Left ventricle myocardium inferior (tissue), 1 donor: ENCODE measurements at places on chromosomes 3 and 15.

- no peak overlapping the region for H3K27ac ChIP-seq
- H3K27me3 ChIP-seq, result peaks cover 6% of the 10 kb centered on the region
- DNase-seq, result no peak
- no peak overlapping the region for H3K4me3 ChIP-seq
These were observed 36.2 kb upstream of the CPNE4 start for GRCh38 chr3:132071043-132071442.

DNA sequence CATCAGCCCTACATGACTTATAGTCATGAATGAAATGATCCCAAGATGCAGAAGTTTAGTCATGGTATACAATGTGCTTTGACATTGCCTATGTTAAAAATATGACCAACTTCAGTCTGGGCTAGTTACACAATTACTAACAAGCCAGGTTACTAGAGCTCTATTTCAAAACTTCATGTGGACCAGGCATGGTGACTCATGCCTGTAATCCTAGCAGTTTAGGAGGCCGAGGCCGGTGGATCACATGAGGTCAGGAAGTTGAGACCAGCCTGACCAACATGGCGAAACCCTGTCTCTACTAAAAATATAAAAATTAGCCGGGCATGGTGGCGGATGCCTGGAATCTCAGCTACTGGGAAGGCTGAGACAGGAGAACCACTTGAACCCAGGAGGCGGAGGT lies 613.0 kb downstream of the CADM2 start:
- H3K4me1 ChIP-seq, result no peaks in the 10 kb centered on the region
- no peaks in the 10 kb centered on the region for H3K27me3 ChIP-seq
- H3K4me3 ChIP-seq, result no peak overlapping the region
- H3K27ac ChIP-seq, result no peak overlapping the region

DNA sequence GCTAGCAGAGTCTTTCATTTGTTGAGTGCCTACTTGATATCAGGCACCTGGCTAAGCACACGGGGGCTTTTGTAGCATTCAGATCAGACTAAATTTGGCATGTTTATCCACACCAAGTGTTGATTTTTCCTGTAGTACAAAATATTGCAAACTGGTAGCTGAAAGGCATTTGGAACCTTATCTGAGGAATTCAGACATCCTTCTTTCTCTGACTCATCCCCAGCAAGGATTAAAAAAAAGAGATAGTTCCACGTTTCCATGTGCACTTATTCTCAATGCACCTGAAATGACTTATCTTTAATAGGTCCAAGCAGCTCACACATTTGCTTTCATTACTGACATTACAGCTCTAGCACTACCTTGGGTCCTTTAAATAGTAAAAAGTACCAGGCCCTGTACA lies 786.0 kb upstream of the GRM7 start:
- H3K4me3 ChIP-seq, result no peak overlapping the region
- H3K27me3 ChIP-seq, result no peaks in the 10 kb centered on the region
- no peaks in the 10 kb centered on the region for H3K36me3 ChIP-seq
- DNase-seq, result no peak

GRCh38 chr3:10547413-10547812 lies 42.0 kb upstream of the ATP2B2 start:
- no peaks in the 10 kb centered on the region for H3K36me3 ChIP-seq
- H3K27me3 ChIP-seq, result peaks cover 27% of the 10 kb centered on the region
- H3K27ac ChIP-seq, result no peak overlapping the region
- peaks cover 11% of the 10 kb centered on the region for H3K4me1 ChIP-seq
- no peak overlapping the region for H3K4me3 ChIP-seq
- DNase-seq, result no peak

- peak overlapping the region; percentile 92 for H3K4me3 ChIP-seq
- no peaks in the 10 kb centered on the region for H3K36me3 ChIP-seq
- peak; percentile 82 for DNase-seq
- H3K27me3 ChIP-seq, result no peaks in the 10 kb centered on the region
- peak overlapping the region; percentile 99 for H3K27ac ChIP-seq
These were observed 832 bp downstream of the TGFBR2 start for GRCh38 chr3:30607032-30607833.

DNA sequence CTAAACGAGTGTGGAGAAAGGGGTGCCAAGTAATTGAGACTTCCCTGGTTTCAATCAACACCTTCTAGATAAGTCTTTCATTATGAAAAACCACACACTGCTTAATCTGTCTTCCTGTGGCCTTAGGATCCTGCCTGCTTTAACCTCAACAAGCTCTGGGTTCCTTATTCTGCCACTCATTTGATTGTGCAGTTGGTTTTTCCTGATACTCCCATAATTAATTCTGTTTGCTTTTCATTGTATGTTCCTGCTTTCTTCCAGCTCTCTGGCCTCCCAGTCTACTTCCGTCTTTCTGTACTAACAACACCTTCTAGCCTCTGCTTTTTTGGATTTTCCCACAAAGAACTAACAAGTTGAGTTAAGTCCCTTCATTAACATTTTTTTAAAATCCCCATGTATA lies 20.2 kb upstream of the GCNT3 start:
- H3K27ac ChIP-seq, result no peak overlapping the region
- DNase-seq, result no peak
- no peak overlapping the region for H3K4me3 ChIP-seq
- peaks cover 7% of the 10 kb centered on the region for H3K4me1 ChIP-seq
- no peaks in the 10 kb centered on the region for H3K36me3 ChIP-seq

DNA sequence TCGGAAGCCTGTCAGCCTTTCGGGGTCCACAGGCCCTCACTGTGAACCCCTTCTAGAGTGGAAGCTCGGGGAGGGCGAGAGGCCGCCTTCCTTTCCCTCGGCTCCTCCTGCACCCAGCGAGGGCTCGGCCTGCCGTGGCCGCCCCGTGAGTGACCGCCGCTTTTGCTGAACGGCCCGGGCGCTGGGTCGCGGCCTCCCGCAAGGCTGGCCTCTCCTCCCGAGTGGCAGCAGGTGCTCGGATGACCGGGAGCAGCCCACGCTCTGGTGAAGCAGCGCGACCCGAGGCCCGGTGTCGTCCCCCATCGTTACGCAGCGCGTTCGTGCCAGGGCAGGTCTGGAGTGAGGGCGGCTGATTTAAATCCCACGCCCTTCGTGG lies 53.8 kb downstream of the LRRK1 start:
- peaks cover 84% of the 10 kb centered on the region for H3K27me3 ChIP-seq
- peaks cover 12% of the 10 kb centered on the region for H3K4me1 ChIP-seq
- H3K36me3 ChIP-seq, result no peaks in the 10 kb centered on the region
- peak overlapping the region; percentile 56 for H3K4me3 ChIP-seq
- no peak for DNase-seq

DNA sequence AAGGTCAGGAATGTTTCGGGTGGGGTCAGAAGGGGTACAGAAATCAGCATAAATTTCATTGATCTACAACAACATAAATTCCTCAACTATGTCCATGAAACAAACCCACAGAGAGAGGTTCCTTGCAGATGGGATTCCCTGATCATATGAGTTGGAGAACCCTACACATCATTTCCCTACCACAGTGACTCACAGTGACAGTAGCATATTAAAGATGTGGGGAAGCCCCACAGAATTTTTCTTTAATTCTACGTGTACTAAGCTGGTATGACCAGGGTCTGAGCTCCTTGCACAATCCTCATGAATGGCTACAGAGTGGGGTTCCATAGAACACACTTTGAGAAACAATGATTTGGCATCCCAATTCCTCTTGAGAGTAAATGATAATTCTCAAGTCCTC lies 116.9 kb upstream of the RAD18 start:
- H3K4me1 ChIP-seq, result no peaks in the 10 kb centered on the region
- no peaks in the 10 kb centered on the region for H3K27me3 ChIP-seq
- H3K4me3 ChIP-seq, result no peak overlapping the region
- no peak overlapping the region for H3K27ac ChIP-seq

DNA sequence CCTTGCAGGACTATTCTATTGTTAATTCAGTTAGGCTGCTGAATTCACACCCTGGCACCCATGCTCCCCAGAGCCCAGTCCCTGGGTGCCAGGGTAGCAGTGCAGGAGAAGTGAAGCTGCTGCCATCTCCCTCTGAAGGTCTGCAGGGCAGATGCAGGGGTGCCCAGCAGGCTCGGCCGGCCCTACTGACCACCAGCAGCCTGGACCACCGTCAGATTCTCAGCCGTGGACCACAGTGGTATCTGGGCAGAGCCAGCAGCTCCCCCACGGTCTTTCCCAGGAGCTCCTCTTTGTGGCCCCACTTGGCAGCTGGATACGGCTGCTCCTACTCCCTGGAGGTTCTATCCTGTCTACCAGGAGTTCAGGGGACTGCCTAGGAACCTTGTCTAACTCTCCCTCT lies 46.8 kb downstream of the ALDH1L1 start:
- no peak overlapping the region for H3K4me3 ChIP-seq
- peaks cover 5% of the 10 kb centered on the region for H3K4me1 ChIP-seq
- H3K27ac ChIP-seq, result no peak overlapping the region
- no peak for DNase-seq

- H3K27ac ChIP-seq, result no peak overlapping the region
- H3K36me3 ChIP-seq, result no peaks in the 10 kb centered on the region
- no peak overlapping the region for H3K4me3 ChIP-seq
- H3K27me3 ChIP-seq, result peaks cover 25% of the 10 kb centered on the region
- H3K4me1 ChIP-seq, result no peaks in the 10 kb centered on the region
- DNase-seq, result no peak
These were observed 8.5 kb upstream of the SLC24A5 start for GRCh38 chr15:48112242-48112641.

DNA sequence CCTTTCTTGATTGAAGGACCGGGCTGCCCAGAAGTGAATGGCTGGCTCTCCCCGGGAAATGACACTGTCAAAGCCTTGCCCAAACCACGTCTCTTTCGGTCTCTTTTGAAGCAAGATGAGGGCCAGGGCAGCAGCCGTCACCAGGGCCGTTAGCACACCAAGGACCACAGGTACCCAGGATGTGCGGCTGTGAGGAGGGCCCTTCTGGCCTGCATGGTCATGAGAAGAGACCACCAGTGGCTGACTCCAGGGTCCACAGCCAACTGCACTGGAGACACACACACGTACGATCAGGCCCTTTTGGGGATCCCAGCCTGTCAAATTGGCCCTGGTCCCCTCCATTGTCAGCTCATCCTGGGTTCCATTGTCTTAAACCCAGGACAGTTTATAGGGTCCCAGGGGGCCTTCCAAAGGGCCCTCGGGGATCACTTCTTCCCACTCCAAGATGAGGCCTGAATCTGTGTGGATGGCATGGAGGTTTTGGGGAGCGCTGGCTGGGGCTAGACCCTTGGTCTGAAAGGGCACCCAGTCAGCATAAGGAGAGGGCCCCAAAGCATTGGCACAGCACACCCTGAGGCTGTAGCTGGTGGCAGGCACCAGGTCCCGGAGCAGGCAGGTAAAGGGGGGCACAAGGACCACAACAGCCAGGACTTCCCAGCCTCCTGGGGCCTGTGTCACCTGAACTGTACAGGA lies 50.9 kb downstream of the ETFA start:
- no peak for DNase-seq
- H3K4me3 ChIP-seq, result no peak overlapping the region
- no peak overlapping the region for H3K27ac ChIP-seq
- H3K36me3 ChIP-seq, result peaks cover 69% of the 10 kb centered on the region

DNA sequence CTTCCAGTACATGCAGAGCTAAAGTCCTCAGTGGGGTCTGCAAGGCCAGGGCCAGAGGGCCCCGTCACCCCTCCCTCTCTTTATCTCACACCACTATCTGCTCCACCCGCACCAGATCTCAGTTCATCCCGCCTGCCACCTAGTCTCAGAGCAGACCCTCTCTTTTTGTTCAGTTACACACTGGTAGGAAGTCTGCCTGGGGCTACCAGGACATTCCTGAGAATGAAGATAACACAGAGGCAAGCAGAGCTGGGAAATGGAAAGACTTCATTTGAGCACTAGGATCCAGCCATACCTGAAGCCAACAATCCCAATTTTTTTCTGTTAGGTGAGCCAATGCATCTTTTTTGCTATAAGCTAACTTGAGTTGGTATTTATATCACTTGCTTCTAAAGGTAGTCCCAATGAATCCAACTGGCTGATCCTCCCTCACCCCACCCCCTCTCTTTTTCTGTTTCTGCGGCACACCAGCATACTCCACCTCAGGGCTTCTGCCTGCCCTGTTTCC lies 24.5 kb downstream of the ATP2B2 start:
- DNase-seq, result no peak
- peaks cover 25% of the 10 kb centered on the region for H3K27me3 ChIP-seq
- no peak overlapping the region for H3K4me3 ChIP-seq
- H3K36me3 ChIP-seq, result no peaks in the 10 kb centered on the region
- no peaks in the 10 kb centered on the region for H3K4me1 ChIP-seq

DNA sequence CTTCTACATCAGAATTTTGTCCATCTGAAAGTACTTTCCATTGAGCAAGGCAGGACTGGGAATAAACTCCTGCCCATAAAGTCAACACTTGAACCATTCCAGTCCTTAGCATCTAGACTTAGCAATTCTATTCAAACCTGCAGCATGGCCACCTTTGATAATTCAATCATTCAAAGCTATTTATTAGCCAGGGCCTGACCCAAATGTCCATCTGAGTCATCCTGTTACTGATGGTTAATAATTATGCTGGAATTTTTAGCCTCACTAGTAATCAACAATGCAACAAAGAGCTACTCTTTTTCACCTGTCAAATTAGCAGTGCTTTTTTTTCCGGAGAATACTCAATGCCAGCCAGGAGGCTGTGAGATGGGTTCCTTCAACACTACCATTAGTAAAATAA lies 72.7 kb upstream of the SNRK start:
- H3K4me3 ChIP-seq, result no peak overlapping the region
- H3K4me1 ChIP-seq, result peaks cover 26% of the 10 kb centered on the region
- no peak for DNase-seq
- H3K27me3 ChIP-seq, result no peaks in the 10 kb centered on the region
- H3K27ac ChIP-seq, result no peak overlapping the region

DNA sequence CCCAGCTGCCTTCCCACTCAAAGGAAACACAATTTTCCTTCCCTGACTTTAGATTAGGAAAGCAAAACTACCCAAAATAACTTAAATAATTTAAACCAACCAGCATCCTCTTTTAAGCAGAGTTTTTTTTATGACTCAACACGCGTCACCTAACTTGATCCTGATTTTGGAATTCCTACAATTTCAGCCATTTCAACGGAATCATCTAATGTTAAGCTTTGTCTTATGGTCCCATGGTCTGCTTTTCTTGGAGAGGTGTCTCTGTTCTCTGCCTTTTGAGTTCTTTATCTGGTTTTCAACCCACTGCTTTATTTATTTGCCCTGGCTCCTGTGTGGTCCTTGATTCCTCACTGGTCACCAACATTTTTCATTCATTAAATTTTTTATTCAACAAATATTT lies 219.2 kb upstream of the ARHGEF26 start:
- no peak for DNase-seq
- H3K36me3 ChIP-seq, result no peaks in the 10 kb centered on the region
- no peak overlapping the region for H3K4me3 ChIP-seq
